ENCODE measurements at places on chromosomes 12 and 14.
A peak's percentile ranks its signal among the peaks of the same experiment; 100 is the strongest.

DNA sequence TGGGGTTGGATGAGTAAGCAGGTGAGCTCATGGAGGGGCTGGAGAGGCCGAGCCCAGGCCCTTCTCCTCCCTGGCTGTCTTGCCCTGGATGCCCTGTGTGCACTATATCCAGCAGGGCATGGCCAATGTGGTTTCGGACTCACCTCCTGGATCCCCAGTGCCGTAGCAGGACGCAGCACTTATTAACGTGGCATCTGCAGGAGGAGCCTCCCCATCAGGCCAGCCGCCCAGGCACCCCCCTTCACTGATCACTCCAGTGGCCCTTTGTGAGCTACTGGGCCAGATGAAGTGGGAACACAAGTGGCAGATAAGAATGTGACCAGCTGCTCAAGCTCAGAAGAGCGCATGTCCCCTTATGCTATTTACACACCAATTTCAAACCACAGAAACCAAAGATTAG, 43.1 kb upstream of the DICER1 start:
- DNase-seq, result no peak

DNA sequence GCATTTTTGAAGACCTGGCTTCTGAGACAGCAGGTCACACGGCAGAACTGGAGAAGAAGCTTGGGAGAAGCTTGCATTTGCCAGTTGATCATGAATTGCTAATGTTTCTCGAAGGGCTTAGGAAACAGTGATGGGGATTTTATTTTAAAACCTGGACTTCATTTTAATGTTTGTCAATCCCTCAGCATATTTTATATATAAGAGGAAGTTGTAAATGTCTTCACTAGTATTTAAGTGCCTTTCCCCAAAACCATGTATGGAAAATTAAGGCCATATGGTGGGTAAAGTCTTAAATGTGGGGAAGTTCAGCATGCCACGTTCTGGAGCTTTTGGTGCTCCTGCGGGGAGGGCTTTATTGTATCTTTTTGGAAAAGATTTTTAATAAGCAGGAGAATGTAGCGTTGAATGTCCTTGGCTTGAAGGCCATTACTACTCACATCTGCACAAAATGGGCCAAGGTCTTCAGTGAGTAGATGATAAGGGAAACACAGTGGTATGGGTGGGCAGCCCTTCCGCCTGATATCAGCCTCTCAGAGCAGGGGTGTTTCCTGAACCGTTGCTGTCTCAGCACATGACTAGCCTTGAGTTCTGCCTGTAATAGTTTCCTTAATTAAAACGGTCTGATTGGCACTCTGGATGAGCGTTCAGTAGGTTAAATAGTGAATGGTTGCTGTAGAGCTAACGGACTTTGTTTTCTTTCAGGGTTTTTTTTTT, 511.4 kb downstream of the PCNX1 start:
- no peak for DNase-seq

DNA sequence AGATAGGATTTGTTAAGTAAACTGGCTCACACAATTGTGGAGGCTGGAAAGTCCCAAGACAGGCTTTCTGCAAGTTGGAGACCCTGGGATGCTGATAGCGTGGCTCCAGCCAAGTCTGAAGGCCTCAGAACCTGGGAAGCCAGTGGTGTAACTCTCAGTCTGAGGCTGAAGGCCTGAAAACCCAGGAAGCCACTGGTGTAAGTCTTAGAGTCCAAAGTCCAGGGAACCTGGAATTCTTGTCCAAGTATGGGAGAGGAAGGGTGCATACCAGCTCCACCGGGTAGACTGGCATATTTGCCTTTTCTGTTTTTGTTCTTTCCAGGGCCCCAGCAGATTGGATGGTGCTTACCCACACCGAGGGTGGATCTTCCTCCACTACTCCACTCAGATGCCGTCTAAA, 18.1 kb downstream of the GMFB start:
- no peak for DNase-seq

GRCh38 chr12:46160981-46161690, 107.7 kb downstream of the SLC38A1 start:
- no peak for DNase-seq

- DNase-seq, result no peak
These were observed 47.7 kb upstream of the CMAS start for GRCh38 chr12:21998295-21998694.

DNA sequence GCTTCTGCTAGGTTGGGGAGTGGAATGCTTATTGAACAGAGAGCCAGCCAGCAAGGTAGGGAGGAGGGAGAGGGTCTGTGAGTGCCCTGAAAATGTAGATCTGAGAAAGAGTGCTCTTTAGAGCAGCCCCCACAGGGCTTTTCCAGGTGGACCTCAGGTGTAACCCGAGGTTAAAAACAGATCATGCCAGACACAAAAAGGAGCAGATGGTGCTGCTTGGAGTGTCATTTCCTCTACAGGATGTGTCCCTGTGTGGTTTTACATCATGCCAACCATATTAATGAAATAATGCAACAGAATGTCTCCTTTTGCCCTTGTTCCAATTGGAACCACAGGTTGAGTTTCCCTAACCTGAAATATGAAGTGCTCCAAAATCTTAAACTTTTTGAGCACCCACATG, 6.4 kb downstream of the SUSD6 start:
- DNase-seq, result no peak

DNA sequence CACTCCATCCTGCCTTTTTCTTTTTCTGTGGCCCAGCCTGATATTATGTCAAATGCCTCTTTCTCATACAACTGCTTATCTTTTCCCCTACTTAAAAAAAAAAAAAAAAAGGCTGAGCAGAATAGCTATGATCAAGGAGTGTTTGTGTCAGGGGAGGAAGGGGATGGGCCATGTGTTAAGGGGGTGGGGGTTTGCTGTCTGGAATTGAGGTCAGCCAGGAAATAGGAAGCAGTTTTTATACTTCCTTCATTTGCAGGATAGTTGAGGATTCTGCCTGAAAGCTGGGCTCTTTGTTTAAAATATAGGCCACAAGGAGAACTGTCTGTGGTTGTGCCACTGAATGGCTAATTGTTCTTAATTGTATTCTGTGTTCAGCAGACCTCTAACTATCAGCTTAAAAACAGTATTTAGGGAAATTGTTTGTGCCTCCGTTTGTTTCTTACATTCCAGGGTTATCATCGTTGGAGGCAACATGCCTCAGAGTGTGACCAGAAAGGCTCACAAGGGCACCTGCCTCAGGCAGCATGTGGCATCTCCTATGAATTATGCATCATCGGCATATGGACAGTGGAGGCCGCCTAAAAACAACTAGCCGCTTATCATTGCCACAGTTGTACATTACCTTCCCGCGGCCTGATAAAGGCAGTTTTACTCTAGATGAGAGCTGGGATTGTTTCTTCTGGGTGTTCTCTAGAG, 96.0 kb downstream of the SRGAP1 start:
- peak; percentile 63 for DNase-seq

DNA sequence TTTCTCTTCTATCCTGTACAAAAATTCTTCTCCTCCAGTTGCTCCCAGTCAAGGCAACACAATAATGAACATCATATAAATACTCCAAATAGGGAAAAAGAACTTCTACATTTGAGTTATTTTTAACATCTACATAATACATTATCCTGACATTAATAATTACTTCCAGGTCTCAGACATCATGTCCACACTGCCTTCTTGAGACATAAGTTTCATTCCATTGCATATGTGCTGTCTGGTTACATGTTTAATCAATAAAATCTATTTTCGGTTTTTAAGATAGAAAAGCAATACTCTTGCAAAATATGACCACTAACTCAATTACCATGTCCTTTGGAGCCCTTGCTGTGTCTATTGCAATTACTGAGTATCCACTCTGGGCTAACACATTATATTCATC, 881.9 kb downstream of the GALC start:
- DNase-seq, result no peak

- DNase-seq, result no peak
These were observed 62.4 kb downstream of the TMEM30B start for GRCh38 chr14:61218767-61219166.

GRCh38 chr14:20782280-20782890, 1.3 kb downstream of the RNASE6 start:
- peak; percentile 34 for DNase-seq

DNA sequence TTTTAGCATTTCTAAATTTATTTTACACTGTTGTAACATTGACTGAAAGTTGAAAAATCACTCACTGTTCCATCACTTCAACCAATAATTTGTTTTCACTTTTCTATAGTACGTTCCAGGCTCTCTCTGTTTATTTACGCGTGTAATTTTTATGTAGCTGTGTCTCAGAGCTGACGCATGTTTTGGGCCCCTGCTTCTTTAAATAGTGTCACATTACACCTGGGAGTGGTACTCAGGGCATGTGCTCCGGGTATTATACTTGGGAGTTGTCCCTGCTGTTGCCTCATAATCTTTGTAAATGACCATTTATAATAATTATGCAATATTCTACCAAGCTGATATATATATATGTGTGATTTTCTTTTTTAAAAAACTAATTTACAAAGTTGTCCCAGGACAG, 132.8 kb upstream of the CPM start:
- DNase-seq, result no peak

DNA sequence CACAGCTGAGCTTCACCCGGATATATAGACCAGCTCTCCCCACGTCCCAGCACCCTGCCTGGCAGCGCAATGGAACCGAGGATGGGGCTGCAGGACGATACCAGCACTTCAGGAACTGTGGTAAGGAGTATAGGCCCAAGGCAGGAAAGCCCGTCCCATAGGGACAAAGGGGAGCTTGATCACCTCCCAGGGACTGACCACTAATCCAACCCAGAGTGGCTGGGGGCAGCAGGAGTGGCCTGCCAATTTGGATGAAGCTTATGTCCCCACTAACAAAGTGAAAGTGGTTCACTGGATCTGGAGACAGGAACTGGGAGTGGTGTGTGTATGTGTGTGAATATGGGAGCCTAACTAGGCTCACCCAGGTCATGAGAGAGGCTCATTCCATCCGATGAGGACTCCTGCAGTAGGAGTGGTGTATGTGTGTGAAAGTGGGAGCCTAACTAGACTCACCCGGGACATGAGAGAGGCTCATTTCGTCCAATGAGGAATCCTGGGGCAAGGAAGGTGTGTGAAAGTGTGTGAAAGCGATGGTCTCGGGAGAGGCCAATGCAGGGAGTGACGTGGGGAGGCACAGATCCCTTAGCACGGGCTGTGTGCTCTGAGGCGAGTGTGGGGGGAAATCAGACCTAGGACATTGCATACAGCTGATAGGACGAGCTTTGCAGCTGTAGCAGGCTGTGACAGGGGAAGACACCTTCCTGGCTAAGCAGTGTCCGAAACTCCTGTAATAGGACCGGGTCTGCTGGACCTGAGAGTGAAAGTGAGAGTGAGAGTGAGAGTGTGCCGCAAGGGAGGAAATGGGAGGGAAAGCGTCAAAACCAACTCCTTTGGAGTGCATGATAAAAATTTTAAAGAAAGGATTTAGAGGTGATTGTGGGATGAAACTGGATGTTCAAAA, 25.7 kb downstream of the KLRK1 start:
- DNase-seq, result peak; percentile 84

- no peak for DNase-seq
These were observed 11.2 kb upstream of the SERPINA10 start for GRCh38 chr14:94304243-94304642.

DNA sequence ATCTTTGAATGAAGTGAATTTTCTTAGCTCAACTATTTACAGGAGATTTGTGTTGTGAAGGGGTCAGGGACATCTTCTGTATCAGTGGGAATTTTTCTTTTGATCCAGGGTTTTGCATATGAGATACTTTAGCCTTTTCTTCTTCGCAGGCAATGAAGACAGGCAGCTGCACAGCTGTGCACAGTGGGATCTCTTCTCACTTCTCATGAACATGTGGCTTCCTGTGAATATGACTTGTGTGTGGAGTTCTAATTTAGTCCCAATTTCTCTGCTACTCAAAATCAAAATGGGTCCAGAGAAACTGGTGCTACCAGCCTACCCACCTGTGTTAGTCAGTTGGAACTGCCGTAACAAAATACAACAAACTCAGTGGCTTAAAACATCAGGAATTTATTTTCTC, 37.8 kb downstream of the ARF6 start:
- DNase-seq, result no peak

GRCh38 chr12:57192920-57193319, 23.7 kb upstream of the NXPH4 start:
- no peak for DNase-seq

DNA sequence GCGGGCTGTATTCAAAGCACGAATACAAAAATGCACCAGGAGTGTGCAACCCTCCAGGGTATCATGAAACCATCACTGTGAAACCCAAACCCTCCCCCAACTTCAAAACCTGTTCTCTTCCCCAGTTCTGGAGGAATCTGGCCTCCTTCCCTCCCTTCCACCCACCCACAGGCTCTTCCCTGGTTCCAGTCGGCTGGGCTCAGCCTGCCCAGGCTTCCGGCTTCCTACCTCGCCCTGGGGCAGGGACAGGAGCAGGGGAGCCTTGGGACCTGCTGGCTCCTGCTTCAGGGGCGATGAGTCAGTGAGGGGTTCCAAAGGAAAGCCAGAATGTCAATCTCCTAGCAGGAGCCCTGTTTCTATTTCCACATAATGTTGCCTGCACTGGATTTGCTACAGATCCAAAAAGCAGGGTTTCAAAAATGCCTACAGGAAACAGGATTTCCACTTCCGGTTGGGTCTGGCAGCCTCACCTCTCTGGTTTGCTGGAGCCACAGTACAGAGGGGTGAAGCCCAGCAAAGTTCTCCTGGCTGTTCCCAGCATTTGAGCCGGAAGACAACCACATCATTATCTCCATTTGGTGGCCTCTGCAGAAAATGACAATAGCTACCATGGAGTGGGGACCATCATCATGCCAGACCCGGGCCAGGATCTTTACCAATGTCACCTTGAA, 278.3 kb downstream of the DPF3 start:
- no peak for DNase-seq

GRCh38 chr14:23953464-23954278, at the start of gene DHRS4:
Gene DHRS4 (plus strand): TSS chr14:23953770. CDS start chr14:23953789, 19 bp downstream.
- DNase-seq, result peak; percentile 84

- no peak for DNase-seq
These were observed 3.1 kb downstream of the RDH16 start for GRCh38 chr12:56954057-56954957.

GRCh38 chr14:65304239-65304638, 108.3 kb upstream of the FUT8 start:
- DNase-seq, result no peak

GRCh38 chr12:101521136-101521535, 46.0 kb downstream of the SPIC start:
- no peak for DNase-seq

DNA sequence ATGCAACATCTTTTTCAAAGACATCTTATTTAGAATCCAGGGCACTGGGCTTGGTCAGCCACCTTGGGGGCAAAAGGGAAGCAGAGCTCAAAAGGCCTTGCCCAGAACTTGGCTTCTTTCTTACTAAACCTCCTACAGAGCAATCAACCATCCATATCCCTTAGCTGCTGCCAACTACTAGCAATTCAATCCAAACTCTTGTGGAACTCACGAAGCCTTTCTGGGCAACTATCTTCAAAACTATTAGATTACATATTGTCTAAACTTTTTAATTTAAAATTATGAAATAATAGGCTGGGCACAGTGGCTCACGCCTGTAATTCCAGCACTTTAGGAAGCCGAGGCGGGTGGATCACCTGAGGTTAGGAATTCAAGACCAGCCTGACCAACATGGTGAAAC, 95.5 kb downstream of the PAWR start:
- no peak for DNase-seq

Data from midbrain (tissue), 1 donor.